ENCODE measurements at places on chromosomes 6 and 20.
A peak's percentile ranks its signal among the peaks of the same experiment; 100 is the strongest.

GRCh38 chr20:62170536-62170935, 12.3 kb upstream of the MTG2 start:
- DNase-seq: no peak

GRCh38 chr6:7159790-7160525, 52.2 kb downstream of the RREB1 start:
- no peak for DNase-seq

- DNase-seq: no peak
Measured at GRCh38 chr20:39716796-39717341, 754.7 kb downstream of the DHX35 start.

- DNase-seq: peak; percentile 26
Measured at GRCh38 chr6:15901141-15902115, 227.5 kb upstream of the MYLIP start.

GRCh38 chr6:11208267-11208666, 24.2 kb downstream of the NEDD9 start:
- DNase-seq: no peak

- DNase-seq: no peak
Measured at GRCh38 chr6:102390541-102390940, 997.0 kb downstream of the GRIK2 start.

GRCh38 chr6:1390946-1391799, 1.8 kb downstream of the FOXF2 start:
- DNase-seq: peak; percentile 27

DNA sequence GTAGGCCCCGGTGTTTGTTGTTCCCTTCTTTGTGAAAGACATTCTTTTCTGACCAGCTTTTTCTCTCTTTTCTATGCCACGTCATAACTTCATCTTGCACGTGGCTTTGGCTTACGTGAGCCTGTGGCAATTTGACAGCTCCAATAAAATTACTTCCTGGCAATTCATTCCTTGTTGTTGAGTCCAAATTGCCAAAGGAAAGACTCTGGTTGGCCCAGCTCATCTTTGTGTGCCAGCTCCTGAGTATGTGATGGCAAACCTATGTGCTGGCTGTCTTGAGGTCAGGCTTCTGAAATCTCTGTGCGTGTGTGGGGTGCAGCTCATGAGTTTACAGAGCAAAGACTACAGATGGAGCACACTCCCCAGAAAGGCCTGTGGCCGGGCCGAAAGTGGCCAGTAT, 272.5 kb upstream of the SGK1 start:
- no peak for DNase-seq

- DNase-seq: peak; percentile 88
Measured at GRCh38 chr20:50788045-50788991, 6.5 kb upstream of the BCAS4 start.

- DNase-seq: no peak
Measured at GRCh38 chr6:67887419-67887746, 747.7 kb upstream of the ADGRB3 start.

DNA sequence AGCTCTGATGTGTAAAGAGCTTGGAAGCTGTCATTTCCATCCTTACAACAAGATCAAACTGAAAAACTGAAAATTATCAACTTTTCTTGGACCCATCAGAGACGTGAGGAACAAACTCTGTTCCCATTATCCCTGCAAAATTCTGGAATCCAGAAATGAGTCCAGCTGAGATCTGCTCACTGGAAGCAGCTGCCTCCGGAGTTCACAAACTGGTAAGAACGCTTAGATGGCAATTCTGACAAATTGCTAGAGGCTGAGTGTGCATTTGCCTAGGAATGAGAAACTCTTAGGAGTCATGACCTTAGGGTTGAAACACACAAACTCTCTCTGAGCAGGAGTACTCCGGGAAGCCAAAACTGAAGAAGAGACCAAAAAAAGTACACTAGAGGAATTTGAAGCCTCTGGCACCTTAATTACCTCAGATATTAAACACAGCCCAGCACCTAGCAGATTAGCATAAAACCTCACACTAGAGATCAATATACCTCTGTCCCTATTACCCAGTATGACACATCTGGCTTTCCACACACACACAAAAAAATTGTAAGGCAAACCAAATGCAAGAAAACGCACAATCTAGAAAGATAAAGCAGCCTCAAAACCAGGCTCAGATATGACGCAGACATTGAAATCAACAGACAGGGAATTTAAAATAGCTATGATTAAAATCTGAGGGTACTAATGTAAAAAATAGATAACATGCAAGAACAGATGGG, 233.5 kb upstream of the SGK1 start:
- DNase-seq: peak; percentile 83

DNA sequence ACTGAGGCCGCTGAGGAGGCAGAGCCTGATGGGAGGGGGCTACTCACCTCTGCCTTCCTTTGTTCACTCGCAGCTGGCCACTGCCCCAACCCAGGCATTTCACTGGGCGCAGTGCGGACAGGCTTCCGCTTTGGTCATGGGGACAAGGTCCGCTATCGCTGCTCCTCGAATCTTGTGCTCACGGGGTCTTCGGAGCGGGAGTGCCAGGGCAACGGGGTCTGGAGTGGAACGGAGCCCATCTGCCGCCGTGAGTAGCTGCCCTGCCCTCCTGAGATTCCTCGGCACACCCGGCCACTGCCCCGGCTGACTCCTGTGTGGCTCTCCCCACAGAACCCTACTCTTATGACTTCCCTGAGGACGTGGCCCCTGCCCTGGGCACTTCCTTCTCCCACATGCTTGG, 6.0 kb downstream of the C2 start:
- no peak for DNase-seq

DNA sequence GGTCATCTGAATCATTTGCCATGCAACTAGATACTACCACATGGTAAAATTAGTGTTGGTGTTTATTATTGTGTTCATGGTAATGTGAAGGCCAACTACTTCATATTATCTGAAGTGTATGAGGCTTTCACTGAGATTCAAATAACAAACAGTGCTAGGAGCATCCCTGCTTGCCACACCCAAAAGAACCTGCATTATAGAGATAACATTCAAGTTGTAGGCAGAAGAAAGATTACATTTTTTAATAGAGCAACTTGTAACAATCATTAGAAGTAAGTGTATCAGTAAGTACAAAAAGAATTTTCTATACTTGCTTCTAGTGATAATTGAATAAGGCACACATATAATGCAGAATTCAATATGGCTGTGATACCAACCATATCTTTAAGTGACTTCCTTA, 49.8 kb downstream of the BCKDHB start:
- no peak for DNase-seq

GRCh38 chr6:44740566-44741120, 353.1 kb downstream of the CDC5L start:
- DNase-seq: no peak

Data from cardiac muscle cell (in vitro differentiated cells and primary cell).